Central memory CD8-positive, alpha-beta T cell (primary cell): ENCODE measurements at places on chromosomes 3 and 15.

DNA sequence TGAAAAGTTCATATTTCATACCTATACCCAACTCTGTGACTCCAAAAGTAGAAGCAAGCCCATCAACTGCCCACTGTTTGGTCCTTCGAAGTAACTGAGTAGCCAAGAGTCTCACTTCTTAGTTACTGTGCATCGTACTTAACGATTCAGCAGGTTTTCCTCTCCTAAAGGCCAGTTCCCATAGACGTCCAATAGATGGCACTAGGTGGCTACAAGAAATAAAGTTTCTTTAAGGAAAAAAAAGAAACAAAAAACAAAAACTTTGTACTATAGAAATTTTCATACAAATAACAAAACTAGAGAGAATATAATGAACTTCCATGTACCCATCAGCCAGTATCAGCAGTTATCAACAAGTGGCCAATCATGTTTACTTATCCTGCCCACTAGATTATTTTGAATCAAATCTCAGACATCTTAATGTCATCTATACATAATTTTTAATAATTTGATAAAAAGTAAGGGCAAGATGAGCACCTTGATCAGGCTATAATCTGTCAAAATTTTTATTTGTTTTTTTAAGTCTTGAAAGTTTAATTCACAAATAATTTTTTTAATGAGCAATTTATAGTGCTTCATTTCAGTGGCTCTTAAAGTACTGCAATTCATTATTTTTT, 63.8 kb upstream of the ACP3 start:
- H3K36me3 ChIP-seq: no peaks in the 10 kb centered on the region
- no peaks in the 10 kb centered on the region for H3K4me1 ChIP-seq
- H3K27ac ChIP-seq: no peak overlapping the region

DNA sequence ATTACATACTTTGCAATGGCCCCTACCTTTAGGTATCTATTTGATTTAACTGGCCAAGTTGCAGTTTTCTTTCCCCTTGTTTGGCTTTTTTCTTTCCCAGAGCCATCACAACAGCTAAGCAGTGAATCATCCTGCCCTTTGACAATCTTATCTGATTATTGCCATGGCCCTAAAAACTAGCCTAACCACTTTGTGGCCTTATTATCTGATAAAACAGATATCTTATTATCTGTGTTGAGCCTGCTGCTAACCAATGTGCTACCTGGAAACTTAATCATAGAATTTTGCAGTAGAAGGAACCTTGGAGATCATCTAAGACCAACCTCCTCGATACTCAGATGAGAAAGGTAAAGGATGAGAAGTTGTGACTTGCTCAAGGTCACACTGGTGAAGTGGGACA, 37.1 kb downstream of the EIF4E3 start:
- H3K36me3 ChIP-seq: peaks cover 46% of the 10 kb centered on the region
- no peak overlapping the region for H3K4me3 ChIP-seq
- DNase-seq: no peak
- no peaks in the 10 kb centered on the region for H3K27me3 ChIP-seq

GRCh38 chr3:101703169-101703568, 16.7 kb upstream of the RPL24 start:
- H3K36me3 ChIP-seq: no peaks in the 10 kb centered on the region
- H3K27me3 ChIP-seq: no peaks in the 10 kb centered on the region
- H3K4me3 ChIP-seq: no peak overlapping the region
- DNase-seq: no peak

DNA sequence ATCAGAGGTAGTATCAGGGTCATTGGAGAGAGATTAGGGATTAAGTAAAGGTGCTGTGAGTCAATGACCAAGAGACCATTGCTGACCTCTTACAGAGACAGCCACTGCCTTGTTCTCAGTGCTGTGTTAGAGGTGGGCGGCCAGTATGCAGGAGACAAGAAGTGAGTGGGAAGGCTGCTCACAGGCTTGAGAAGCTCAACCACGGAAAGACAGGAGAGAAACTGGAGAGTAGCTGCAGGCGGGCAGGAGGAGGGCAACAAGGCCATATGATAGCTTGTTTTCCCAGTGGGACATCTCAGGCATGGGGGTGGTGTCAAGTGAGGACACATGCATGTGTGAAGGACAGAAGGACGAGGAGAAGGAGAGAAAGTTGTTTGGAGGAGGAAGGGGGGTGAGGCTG, 237.3 kb downstream of the PDCD6IP start:
- H3K27ac ChIP-seq: no peak overlapping the region
- no peak for DNase-seq
- no peaks in the 10 kb centered on the region for H3K4me1 ChIP-seq
- H3K4me3 ChIP-seq: no peak overlapping the region
- no peaks in the 10 kb centered on the region for H3K27me3 ChIP-seq

GRCh38 chr3:160587105-160587504, 21.7 kb upstream of the KPNA4 start:
- H3K36me3 ChIP-seq: no peaks in the 10 kb centered on the region
- no peaks in the 10 kb centered on the region for H3K4me1 ChIP-seq
- no peak for DNase-seq
- peaks cover 91% of the 10 kb centered on the region for H3K27me3 ChIP-seq
- H3K4me3 ChIP-seq: no peak overlapping the region

DNA sequence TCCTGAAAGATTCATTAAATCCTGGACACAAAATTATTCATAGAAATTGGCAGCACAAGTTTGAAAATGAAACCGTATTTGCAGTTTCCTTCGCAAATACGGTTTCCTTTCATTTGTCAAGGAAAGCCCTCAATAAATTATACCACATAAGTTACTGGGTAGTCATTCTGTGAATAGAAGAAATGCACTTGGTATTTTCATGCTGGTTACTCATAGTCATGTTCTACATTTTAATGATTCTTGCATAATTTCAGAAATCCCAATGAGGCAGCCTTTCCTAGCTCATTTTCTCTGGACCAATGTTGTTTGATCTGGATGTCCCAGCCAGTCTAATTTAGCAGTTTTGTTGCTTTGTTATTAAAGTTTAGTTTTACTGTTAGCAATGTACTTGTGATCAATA, 43.2 kb downstream of the MINAR1 start:
- H3K36me3 ChIP-seq: peaks cover 2% of the 10 kb centered on the region
- H3K27me3 ChIP-seq: no peaks in the 10 kb centered on the region
- no peak for DNase-seq
- no peaks in the 10 kb centered on the region for H3K4me1 ChIP-seq
- no peak overlapping the region for H3K27ac ChIP-seq
- H3K4me3 ChIP-seq: no peak overlapping the region

- H3K36me3 ChIP-seq: peaks cover 2% of the 10 kb centered on the region
- peaks cover 21% of the 10 kb centered on the region for H3K4me1 ChIP-seq
- no peak for DNase-seq
These were observed 6.1 kb upstream of the ZSCAN2 start for GRCh38 chr15:84594617-84595290.

DNA sequence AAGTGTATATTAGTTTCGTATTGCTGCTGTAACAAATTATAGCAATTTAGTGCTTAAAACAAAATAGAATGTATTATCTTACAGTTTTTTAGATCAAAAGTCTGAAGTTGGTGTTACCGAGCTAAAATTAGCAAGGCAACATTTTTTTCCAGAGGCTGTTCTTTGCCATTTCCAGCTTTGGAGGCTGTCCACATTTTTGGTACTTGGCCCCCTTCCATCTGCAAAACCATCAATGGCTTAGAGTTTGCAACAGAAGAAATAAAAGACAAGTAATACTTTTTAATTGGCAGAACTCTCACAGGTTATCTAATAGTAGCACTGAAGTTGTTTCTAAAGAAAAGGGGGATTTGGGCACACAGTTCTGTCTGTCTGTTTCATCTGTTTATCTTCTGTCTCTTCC, 1248.5 kb downstream of the ROBO1 start:
- no peak overlapping the region for H3K27ac ChIP-seq
- H3K4me3 ChIP-seq: no peak overlapping the region
- H3K4me1 ChIP-seq: no peaks in the 10 kb centered on the region
- no peak for DNase-seq

DNA sequence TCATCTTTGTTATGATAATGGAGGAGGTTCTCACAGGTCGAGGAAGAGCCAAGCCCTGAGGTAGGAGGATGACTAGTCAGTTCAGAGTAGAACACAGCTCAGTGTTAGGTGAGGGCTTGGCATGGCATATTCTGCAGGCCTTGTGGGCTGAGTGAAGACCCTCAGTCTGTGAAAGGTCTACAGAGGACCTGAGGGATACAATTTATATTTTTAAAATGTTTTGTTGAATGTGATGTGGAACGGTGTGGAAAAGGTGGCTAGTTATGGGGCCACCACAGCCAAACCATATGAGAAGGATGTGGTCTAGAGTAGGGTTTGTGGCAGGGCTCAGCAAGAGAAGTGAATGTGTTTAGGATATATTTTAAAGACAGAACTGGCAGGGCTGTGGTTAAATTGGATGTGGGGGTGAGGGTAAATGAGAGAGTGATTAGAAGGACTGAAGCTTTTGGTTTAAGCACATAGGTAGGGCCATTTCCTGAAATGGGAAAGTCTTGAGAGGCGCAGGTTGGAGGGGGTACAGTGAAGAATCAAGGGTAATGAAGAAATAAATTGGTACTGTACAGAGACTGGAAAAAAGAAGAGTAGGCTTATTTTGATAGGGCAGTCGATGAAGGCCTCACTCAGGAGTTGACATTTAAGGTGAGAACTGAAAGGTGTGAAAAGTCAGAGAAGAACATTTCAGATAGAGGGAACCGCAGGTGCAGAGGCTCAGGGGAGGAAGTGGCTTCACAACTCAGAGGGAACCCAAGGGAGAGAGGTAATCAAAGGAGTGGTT, 60.5 kb downstream of the SPTSSB start:
- DNase-seq: peak; percentile 25
- H3K4me3 ChIP-seq: peak overlapping the region; percentile 44
- H3K4me1 ChIP-seq: peaks cover 42% of the 10 kb centered on the region
- peak overlapping the region; percentile 71 for H3K27ac ChIP-seq
- H3K27me3 ChIP-seq: peaks cover 3% of the 10 kb centered on the region

DNA sequence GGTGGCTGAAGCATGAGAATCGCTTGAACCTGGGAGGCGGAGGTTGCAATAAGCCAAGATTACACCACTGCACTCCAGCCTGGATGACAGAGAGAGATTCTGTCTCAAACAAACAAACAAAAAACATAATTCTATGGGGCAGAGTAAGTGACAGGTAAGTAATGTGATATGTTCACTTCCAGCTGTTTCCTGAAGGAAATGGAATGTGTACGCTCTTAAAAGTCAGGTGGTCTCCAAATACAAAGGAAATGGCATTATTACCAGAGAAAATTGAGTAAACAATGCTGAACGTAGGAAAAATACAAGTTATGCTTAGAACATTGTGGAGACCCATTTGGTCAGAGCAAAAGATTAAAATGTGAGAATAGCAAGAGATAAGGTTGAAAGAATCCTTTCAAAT, 278.5 kb downstream of the SCAPER start:
- no peak overlapping the region for H3K27ac ChIP-seq
- no peaks in the 10 kb centered on the region for H3K36me3 ChIP-seq
- H3K27me3 ChIP-seq: no peaks in the 10 kb centered on the region
